ENCODE measurements at places on chromosomes 16 and 17.

DNA sequence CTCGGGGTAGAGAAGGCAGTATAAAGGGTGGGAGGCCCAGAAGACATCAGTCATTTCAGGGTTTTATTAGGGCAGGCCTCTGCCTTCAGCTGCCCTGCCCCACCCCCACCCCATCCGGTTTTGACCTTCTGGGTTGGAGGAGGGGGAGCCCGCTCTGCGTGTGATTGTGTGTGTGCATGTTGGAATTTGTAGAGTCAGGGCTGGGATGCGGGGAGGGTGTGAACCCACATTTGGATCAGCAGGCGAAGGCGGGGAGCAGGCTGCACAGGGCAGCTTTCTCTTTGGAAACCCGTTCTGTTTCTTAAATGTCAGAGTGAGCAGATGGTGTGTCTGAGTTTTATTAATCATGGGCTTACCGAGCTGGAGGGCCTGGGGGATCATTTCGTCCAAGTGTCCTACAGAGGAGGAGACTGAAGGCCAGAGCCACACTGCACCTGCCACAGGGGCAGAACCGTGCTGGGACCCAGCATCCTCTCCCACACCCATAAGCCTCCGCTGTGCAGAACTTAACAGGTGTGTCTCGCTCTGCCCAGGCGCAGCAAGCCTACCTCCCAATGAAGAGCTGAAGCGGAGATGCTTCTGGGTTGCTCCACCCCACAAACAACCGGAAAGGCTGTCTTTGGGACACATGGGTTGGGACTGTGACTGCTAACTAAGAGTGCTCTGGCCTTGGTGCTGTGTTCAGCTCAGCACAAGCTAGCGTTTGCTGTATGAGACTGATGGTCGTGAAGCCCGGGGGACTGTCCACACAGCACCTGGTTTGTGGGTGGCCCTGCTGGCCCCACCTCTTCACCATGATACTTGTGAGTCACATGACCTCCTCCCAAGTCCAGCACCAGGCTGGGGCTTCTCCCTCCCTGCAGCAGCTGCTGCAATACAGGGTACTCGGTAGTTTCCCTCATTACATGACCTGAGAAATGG lies 70.9 kb upstream of the GSE1 start:
- no peak for DNase-seq

GRCh38 chr16:76387994-76388393 lies 110.8 kb downstream of the CNTNAP4 start:
- DNase-seq, result no peak

DNA sequence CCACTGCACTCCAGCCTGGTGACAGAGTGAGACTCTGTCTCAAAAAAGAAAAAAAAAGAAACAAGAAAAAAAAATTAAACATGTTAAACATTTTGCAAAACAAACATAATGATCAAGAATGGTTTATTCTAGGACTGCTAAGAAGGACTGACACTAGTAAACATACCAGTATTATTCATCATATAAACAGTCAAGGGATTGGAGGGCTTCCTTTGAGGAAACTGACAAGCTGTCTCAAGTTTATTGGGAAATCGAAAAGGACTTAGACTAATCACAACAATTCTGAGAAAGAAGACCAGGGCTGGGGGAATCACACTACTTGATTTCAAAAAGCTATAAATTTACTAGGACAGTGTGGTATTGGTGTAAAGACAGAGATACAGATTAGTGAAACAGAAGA lies 75.5 kb downstream of the MYH10 start:
- no peak for DNase-seq

DNA sequence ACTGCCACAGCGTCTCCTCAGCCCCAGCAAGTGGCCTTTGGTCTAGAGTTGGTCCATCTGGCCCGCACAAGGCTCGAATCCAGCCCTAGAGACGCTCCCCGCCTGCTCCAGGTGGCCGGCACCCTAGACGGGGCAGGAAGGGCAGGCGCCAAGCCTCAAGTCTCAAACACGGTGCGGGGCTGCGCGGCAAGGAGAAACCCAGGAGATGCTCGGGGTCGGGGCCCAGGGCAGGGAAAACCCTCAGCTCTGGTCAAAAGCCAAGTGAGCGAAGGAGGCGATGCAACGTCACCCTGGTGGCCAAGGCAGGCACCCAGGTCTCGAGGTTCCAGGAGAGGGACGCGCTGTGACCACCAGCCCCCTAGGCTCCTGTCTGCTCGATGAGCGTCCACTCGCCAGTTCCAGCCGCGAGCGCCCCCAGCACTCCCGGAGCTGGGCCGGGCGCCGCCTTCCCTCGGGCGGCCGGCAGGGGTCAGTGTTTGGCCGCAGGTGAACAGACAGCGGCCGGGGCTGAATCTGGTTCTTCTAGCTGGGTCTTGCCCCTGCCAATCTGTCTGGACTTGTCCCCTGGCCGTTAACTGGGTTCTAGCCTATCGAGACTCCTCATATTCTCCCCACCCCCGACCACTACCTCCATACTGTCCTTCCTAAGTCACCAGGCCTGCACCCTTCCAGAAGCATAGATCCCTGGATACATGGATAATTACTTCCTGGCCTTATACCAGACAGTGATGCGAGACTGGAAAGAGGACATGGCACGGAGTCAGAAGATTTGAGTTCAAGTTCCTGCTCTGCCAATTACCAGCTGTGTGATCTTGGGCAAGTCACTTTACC lies 44.0 kb downstream of the PRAC1 start:
- DNase-seq, result peak; percentile 83

GRCh38 chr16:87552072-87552718 lies 50.1 kb upstream of the JPH3 start:
- DNase-seq, result no peak

DNA sequence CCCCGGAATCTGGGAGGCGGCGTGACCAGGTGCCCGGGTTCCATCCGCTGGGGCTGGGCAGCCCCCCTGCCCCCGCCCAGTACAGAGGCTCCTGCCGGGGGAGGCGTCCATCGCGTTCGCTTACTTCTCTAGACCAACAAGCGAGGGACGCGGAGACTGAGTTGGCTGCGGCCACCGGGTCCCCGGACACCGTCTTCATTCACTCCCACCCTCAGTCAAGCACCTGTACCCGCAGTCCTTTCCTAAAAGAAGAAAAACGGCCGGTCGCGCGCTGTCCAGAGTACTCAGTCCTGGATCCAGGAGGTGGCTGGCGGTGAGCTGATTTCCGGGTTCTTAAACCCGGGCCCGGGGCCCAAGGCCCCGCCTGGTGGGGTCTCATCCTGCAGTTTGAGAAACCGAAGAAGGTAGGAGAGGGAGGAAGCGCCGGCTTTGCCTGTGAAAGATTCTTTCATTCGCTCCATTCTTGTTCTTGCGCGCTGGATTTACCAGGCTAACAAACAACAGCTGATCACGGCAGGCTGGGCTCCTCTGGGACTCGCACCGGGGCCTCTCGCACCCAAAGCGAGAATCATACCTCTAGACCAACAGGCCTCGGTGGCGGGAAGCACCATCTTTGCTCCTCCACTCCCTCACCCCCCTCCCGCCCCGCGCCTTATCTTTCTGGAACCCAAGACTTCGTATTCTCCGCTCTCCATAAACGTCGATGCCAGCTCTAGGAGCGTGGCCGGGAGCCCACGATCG lies 17.4 kb upstream of the OR1F1 start:
- DNase-seq, result no peak

DNA sequence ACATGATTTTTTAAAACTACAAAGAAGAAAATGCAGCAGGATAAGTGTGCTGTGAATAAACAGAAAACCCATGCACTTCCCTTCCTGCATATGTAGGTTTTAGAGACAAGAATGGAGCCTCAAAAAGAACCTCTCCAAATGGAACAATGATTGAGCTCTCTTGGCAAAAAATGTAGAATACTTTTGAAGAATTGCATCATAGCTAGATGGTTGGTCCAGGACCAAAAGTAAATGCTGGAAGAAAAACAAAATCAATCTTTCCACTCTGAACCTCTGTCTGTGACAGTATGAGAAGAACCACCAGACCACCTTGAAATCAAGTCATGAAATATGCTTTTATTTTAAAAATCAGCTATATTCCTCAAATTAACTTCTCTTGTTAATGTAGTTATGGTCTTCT lies 17.5 kb downstream of the HELZ start:
- DNase-seq, result no peak

DNA sequence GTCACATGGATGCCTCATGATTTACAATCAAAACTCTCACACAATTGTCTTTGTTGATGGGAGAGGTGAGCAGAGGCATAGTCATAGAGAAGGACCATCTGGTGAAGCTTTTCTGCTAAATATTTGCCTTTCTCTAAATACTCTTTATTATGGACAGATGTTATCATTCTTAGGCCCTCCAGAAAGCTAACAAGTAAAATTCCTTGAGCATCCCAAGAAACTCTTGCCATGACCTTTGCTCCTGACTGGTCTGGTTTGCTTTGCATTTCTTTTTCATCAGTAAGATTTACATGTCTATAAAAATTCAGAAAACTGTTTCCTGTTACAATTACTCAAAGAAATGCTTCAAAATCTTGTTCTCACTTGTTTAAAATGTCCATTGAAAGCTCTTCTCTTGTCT lies 1336.6 kb upstream of the CDH8 start:
- DNase-seq, result no peak

GRCh38 chr17:53470626-53471025 lies 352.1 kb upstream of the KIF2B start:
- no peak for DNase-seq

DNA sequence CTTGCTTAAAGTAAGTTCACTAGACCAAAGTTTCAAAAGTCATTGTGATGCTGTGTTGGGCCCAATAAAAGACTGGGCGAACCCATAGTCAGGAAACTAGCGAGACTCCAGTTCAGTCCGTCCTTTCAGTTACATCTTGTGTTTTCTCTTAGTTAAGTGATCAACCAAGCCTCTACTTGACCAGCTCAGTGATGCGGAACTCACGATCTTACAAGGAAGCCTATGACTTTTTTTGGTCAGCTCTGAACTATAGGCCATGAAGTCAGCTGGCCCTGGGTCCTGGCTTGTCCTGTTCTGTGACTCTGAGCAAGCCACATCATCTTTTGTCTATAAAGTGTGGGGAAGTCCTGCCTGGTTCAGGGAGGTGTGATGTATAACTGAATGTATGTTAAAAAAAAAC lies 21.7 kb upstream of the WSCD1 start:
- no peak for DNase-seq

GRCh38 chr16:85619101-85619891 lies 6.2 kb downstream of the GSE1 start:
- DNase-seq, result no peak

DNA sequence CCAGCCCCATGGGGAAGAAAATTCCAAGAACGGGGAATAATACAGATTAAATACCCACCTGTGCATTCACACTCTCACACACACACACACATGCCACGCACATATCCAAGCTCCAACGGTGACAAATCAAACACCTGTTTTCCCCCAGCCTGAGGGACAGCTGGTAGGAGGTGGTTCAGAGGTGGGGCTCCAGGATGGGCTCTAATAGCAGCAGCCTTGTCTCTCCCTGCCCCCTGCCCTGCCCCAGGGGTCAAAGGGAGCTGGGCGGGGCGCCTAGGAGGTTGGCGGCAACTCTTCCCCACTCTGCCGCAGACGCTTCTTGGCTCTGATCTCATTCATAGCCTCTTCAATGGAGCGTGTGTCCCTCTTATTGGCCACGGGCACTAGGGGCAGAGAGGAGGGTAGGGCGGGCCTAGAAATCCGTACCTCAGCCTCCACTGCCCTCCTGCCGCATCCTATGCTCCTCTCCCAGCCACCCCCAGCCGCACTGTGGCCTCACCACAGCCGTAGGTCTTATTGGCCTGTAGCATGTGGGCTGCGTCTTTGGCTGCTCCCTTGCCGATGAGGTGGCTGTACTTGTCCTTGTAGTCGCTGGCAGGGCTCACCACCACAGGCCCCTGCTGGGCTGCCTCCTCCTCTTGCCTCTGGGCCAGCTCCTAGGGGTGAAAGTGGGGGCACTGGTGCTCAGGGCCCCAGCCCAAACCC lies 8.2 kb downstream of the SPAG7 start:
- no peak for DNase-seq

GRCh38 chr16:12188935-12189249 lies 212.4 kb downstream of the SNX29 start:
- no peak for DNase-seq

DNA sequence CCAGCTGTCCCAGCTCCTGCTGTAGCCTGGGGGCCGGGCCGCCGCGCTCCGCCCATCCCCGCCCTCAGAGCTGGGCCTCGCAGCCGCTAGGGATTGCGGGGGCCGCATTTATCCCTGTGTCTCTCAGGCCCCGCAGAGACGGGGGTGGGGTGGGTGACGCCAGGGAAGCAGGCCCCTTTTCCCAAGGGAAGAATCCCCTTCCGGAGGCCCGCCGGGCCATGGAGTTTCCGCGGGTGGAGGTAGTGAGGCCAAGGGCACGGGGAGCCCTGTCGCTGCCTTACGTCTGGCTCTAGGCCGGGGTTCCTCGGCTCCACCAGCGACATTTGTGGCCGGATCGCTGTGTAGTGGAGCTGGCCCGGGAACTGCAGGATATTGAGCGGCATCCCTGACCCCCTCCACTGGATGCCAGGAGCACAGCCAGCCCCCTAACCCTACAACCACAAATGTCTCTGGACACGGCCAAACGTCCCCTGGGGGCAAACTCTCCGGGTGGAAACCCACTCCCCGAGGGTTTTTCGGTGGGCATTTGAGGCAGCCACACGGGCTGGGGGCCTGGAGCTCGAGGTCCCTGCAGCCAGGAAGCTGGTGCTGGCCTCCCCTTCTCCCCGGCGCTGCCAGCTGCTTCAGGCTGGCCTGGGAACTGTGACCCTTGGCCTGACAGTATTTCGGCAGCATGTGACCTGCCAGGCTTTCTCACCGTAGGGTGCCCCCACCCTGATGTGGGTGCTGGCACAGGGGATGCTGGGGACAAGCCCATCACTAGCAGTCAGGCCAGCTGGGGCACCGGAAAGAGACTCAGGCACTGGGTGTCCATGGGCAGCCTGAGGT lies 12.0 kb upstream of the CD300A start:
- DNase-seq, result peak; percentile 35

DNA sequence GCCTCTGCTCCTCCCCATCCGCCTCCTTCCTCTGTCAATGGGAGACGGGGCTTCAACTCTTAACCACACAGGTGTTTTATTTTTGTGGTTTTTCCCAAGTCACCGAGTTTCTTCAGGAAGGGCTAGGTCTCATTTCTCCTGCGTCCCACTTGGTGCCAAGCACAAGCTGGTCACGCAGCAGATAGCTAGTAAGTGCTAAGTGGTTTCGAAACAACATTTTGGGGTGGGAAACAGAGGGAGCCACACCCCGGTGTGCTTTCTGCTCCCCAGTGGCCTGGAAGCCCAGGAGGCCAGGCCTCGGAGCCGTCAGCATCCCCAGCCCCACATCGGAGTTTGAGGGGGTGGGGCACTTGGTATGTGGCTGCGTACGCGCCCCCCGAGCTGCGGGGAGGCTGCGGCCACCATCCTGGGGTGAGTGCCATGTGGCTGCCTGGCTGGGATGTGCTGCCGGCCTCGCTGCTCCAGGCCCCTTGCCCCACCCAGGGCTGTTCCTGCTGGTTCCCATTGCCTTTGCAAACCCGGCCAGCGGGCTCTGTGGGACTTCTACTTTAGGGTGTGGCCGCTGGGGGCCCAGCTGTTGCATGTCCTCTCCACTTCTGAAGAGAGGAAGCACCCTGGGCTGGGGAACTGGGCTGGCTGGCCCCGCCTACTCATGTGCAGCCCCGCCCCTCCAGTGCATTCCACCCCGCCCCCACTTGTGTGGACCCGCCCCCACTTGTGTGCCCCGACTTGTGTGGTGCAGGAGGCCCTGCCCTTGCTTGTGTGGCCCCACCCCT lies 55.6 kb downstream of the BAIAP2 start:
- DNase-seq, result peak; percentile 67
